ENCODE measurements at places on chromosomes 2 and 18. TPM values are rescaled to one million over a fixed set of nuclear protein-coding genes. Genes with fewer than 3 reads are reported as not detected.

- H3K36me3 ChIP-seq = no peaks in the 10 kb centered on the region
- no peaks in the 10 kb centered on the region for H3K4me1 ChIP-seq
- H3K27me3 ChIP-seq = no peaks in the 10 kb centered on the region
- H3K4me3 ChIP-seq = no peak overlapping the region
Measured at GRCh38 chr2:58063641-58064040, 17.0 kb downstream of the VRK2 start.

DNA sequence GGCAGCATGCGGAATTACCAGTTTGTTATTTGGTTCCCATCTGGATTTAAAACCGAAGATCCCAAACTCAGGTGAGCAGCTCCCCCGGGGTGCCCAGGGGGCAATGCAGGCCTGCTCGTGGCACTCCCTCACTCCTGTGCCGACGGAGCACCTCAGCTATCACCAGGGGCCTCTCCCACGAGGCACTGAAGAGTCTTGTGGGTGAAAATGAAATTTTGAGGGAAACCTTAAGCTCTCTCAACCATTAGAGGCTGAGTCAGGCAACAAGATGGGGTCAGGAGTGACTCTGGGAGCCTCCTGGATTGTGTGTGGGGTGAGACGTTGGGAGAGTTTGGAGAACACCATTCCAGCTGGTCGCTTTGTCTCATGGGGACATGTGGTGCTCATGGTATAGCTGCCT, 189.0 kb downstream of the PRKCE start:
- no peaks in the 10 kb centered on the region for H3K27me3 ChIP-seq
- no peaks in the 10 kb centered on the region for H3K36me3 ChIP-seq
- no peak overlapping the region for H3K4me3 ChIP-seq
- DNase-seq = no peak

DNA sequence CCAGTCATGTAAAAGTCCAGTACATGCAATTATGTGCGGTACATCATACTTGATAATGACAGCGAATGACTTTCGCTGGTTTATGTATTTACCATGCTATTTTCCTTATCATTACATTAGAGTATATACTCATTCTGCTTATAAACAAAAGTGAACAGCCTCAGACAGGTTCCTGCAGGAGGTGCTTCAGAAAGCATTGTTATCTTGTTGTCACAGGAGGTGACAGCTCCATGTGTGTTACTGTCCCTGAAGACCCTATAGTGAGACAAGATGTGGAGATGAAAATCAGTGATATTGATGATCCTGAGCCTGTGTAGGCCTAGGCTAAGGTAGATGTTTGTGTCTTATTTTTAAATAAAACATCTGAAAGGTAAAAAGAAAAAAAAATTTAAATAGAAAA, 15.3 kb upstream of the MPPE1 start:
- no peaks in the 10 kb centered on the region for H3K27me3 ChIP-seq
- no peak overlapping the region for H3K27ac ChIP-seq
- H3K4me3 ChIP-seq = no peak overlapping the region
- H3K4me1 ChIP-seq = no peaks in the 10 kb centered on the region

GRCh38 chr2:143481733-143482132, 352.5 kb downstream of the ARHGAP15 start:
- DNase-seq = no peak
- no peaks in the 10 kb centered on the region for H3K4me1 ChIP-seq
- no peaks in the 10 kb centered on the region for H3K27me3 ChIP-seq
- H3K27ac ChIP-seq = peak overlapping the region; percentile 24
- no peaks in the 10 kb centered on the region for H3K36me3 ChIP-seq
- no peak overlapping the region for H3K4me3 ChIP-seq

DNA sequence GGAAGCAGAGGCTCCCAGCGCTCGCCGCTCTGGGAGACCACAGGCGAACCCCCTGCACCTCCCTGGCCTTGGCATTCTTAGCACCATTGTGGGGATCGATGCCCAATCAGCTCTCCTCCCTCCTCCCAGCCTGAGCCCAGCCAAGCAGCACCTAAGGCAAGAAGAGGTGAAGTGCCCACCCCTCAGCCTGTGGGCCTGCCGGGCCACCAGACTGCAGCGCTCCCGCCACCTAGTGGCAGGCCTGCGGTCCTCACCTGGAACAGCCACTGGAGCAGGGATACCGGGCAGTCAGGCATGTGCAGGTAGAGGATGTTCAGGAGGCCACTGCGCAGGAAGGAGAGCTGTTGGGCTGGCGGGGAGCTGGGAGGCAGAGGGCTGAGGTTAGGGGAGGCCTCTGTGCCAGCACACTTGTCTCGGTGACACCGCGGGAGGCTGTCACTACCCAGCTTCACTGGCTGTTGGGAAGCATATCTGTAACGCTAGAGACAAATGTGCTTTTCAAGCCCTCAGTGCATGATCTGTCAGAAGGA, 35.2 kb downstream of the FAM178B start:
- peaks cover 16% of the 10 kb centered on the region for H3K4me1 ChIP-seq
- H3K27me3 ChIP-seq = no peaks in the 10 kb centered on the region
- no peaks in the 10 kb centered on the region for H3K36me3 ChIP-seq
- H3K4me3 ChIP-seq = no peak overlapping the region
- H3K27ac ChIP-seq = no peak overlapping the region
- DNase-seq = peak; percentile 75

DNA sequence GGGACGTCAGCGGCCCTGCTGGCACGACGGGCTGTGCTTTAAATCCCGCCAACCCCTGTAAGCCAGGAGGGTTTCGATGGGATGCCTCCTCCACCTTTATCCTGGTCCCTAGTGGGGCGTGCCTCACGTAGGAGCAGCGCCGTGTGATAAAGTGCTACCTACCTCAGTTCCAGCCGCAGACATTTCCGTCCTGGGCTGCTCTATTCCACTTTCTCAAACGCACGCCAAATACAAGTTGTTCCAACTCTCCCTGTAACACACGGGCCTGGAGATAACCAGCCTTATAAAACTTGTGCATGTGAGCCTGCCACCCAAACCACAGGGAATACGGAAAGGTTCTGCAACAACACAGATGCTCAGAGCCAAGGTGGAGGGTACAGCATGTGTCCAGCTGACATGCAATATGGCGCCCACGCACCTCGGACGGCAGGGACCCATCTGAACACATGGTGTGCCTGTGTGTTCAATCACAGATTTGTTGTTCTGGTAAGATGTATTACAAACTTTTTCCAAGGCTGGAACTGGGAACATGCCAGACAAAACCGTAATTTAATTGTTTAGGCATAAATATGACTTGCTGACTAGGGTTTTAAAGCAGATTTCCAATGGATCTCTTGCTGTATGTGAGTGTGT, 47.7 kb downstream of the ZNF516 start:
- H3K27ac ChIP-seq = no peak overlapping the region
- H3K36me3 ChIP-seq = no peaks in the 10 kb centered on the region
- no peaks in the 10 kb centered on the region for H3K27me3 ChIP-seq
- no peak overlapping the region for H3K4me3 ChIP-seq
- peaks cover 9% of the 10 kb centered on the region for H3K4me1 ChIP-seq
- no peak for DNase-seq

DNA sequence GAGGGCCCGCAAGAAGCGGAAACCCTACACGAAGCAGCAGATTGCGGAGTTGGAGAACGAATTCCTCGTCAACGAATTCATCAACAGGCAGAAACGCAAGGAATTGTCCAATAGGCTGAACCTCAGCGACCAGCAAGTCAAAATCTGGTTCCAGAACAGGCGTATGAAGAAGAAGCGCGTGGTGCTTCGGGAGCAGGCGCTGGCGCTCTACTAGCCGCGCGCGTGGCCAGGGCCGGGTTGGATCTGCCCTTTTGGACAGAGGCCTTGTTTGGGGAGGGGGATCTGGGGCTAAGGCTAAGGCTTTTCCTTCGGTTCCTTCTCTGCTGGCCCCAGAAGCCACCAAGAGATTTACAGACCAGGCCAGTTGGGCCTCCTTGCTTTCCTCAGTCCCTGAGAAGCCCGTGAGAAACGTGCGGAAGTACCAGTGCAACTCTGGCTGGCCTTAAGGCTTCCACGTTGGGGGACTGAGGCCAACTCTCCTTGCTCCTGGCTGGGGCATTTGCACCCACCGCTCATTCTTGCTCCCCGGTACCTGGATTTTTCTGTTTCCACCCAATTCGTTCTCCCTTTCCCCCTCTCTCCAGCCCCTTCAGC, 1.0 kb downstream of the HOXD12 start:
- peaks cover 93% of the 10 kb centered on the region for H3K27me3 ChIP-seq
- H3K27ac ChIP-seq = no peak overlapping the region
- H3K4me3 ChIP-seq = no peak overlapping the region
- H3K4me1 ChIP-seq = peaks cover 3% of the 10 kb centered on the region
- H3K36me3 ChIP-seq = no peaks in the 10 kb centered on the region

DNA sequence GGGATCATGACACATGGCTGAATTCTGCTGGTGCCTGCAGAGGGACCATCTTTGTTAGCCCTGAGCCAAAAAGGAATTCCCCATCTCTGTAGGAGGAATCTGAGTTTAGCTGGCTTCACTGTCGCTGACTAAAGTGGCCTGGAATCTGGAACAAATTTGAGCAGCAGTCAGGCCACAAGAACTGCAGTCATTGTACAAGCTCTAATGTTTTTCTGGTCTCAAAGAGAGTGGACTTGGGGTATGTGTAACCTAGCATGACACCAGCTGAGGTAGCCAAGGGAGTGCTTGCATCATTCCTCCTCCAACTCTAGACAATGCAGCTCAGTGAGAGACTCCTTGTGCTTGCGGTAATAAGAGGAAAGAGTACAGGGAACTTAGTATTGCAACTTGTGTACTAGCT, 539.1 kb upstream of the LRRTM4 start:
- no peaks in the 10 kb centered on the region for H3K36me3 ChIP-seq
- no peaks in the 10 kb centered on the region for H3K27me3 ChIP-seq
- no peaks in the 10 kb centered on the region for H3K4me1 ChIP-seq
- H3K4me3 ChIP-seq = no peak overlapping the region
- no peak overlapping the region for H3K27ac ChIP-seq

GRCh38 chr2:70907130-70908057, 28.3 kb upstream of the ATP6V1B1 start:
- no peaks in the 10 kb centered on the region for H3K4me1 ChIP-seq
- H3K27me3 ChIP-seq = peaks cover 18% of the 10 kb centered on the region
- H3K4me3 ChIP-seq = no peak overlapping the region
- peak; percentile 13 for DNase-seq
- H3K27ac ChIP-seq = no peak overlapping the region

- H3K27me3 ChIP-seq = no peaks in the 10 kb centered on the region
- H3K36me3 ChIP-seq = no peaks in the 10 kb centered on the region
- DNase-seq = no peak
- no peak overlapping the region for H3K4me3 ChIP-seq
Measured at GRCh38 chr2:64212801-64213321, 68.6 kb upstream of the PELI1 start.

RGPD3 gene
- 0.11 TPM for total RNA-seq

NT5DC4 gene
- not detected for total RNA-seq

TMEM17 gene
- total RNA-seq = 0.35 TPM

FAM237A gene
- total RNA-seq = not detected

ZBTB14 gene
- 10.7 TPM for total RNA-seq

VWA3B gene
- total RNA-seq = 3.2 TPM

TRIM43 gene
- total RNA-seq = not detected

CPO gene
- total RNA-seq = not detected

TUBA3E gene
- total RNA-seq = not detected

PSMA8 gene
- not detected for total RNA-seq

CCDC102B gene
- 1.7 TPM for total RNA-seq

SCTR gene
- 0.27 TPM for total RNA-seq

WDR43 gene
- 41.7 TPM for total RNA-seq
